ENCODE measurements at places on chromosomes 2 and 18.

DNA sequence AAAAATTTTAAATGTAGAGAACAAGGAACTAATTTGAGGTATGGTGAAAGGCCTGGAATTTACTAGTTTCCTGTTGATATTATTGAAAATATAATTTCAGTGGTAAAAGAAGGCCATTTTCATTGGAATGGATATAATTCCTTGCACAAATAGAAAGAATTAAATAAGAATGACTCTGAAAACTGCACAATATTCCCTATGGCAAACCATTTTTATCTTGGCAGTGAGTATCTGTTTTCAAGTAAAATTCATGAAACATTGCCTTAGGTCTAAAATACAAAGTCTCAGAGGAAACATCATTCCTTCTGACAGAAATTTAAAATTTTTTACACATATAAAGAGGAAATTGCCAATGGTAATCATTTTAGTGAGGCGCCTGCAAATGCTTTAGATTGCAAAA is 1468.3 kb downstream of the LRP1B start:
- no peak for DNase-seq

DNA sequence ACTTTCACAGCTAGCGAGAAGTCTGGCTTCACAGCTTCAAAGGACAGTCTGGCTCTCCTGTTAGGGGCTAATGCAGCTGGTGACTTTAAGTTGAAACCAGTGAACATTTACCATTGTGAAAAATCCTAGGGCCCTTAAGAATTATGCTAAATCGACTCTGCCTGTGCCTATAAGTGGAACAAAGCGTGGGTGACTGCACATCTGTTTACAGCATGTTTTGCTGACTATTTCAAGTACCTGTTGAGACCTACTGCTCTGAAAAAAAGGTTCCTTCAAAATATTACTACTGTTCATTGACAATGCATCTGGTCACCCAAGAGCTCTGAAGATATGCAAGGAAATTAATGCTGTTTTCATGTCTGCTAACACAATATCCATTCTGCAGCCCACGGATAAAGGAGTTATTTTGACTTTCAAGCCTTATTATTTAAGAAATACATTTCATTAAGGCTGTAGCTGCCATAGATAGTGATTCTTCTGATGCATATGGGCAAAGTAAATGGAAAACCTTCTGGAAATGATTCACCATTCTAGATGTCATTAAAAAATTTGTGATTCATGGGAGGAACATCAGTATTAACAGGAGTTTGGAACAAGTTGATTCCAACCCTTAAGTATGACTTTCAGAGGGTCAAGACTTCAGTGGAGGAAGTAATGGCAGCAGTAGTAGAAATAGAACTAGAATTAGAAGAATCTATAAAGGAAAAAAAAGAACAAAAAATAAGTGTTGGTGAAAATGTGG is 48.9 kb downstream of the POLR1A start:
- DNase-seq = no peak

DNA sequence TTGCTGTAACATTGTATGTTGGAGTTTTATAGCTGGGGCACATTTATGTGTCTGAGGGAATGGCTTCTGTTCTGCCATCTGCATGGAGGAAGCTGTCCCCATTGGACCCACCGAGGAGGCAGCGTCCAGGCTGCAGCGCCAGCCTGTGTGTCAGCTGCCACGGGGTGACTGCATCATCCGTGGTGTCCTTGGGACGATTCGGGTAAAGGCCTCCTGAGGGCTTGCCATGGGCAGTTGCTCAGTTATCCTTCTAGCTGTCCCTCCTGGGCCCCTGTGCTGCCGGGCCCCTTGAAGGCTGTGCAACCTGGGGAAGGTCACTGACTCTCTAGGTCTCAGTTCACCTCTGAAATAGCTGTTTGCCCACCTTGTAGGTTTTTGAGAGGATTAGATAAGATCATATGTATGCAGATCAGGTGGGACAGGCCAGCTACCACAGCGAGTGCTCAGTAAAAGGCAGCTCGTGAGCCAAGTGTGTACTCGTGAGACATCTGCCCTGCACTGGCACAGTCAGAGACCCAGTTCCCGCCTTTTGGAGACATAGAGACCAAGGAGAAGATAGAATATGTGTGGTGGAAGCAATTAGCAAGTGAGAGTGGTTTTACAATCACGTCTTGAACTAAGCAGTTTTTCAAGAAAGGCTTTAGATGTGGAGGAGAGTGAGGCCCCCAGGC is 10.6 kb downstream of the LDLRAD4 start:
- DNase-seq = no peak

GRCh38 chr2:239912171-239912937 is 112.8 kb downstream of the NDUFA10 start:
- DNase-seq = no peak

- DNase-seq = peak; percentile 91
These were observed 21.0 kb downstream of the INPP4A start for GRCh38 chr2:98465456-98466226.

DNA sequence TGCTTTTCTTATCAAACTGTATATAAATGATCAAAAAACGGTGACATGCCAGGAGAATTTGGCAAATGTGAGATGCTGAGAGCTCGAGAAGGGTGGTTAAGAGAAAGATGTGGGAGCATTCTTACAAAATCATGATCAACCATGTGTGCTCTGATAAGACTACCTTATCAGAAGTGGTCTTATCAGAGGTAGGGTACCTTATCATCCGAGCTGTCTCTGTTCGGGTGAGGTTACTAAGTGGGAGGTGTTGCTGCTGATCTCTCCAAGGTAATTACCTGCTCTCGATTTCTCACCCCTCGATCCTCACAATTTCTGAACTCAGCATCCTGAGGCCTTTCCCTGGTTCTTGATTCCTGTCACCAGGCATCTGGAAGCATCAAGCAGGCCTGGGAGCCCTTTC is 813.0 kb upstream of the ID2 start:
- no peak for DNase-seq

DNA sequence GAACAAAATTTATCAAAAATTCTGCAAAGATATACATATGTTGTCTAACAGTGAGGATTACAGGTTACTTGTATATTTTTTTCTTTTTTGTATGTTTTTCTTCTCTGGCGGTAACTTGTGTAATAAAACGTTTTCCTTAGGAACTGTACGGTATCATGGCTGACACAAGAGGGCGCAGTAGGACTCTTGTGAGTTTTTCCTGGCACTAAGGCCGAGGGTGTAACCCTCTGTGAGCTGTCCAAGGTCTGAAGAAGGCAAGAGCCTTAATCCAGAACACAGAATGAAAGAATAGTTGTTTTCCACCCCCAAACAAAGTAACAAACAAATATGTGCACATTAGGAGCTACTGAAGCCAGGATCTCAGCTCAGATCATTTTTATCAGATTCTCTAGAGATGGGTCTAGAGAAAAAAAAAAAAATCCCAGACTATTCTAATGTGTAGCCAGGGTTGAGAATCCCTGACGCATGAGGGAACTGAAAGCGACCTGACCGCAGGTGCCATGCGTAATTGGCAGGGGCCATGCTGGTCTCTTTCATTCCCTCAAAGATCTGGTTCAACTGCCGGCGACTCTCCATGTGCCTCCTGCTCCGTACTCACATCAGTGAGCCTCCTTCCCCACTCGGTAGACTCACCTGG is 27.0 kb downstream of the TMEM200C start:
- peak; percentile 88 for DNase-seq

GRCh38 chr2:7952046-7952745 is 729.7 kb upstream of the ID2 start:
- DNase-seq = no peak

- peak; percentile 38 for DNase-seq
These were observed 36.2 kb downstream of the EIF2AK3 start for GRCh38 chr2:88590998-88591613.

DNA sequence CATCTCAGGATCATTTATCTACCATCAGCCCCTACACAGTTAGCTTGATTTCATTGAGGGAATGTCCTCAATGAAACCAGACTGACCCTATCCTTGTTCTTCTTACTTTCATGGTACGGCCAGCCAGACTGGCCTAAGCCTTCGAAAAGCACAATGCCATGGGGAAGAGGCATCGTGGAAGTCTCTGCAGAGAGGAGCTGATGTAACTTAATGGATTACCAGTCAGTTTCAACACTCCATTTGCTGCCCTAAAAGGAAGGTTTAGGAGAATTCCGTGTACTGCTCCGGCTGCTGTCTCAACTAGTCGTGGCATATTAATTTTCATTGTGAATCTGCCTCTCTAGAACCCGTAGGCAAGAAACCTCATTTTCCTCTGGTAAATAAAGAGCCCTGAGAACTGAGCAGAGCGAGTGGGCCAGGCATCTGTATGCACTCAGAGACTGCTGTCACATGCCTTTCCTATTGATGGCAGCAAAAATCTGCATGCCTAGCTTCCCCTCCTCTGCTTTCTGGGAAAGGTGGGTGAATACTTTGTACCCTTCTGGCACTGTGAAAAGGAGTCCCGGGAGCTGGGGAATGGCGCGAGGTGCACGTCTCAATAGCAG is 184.9 kb downstream of the KLHL29 start:
- no peak for DNase-seq

DNA sequence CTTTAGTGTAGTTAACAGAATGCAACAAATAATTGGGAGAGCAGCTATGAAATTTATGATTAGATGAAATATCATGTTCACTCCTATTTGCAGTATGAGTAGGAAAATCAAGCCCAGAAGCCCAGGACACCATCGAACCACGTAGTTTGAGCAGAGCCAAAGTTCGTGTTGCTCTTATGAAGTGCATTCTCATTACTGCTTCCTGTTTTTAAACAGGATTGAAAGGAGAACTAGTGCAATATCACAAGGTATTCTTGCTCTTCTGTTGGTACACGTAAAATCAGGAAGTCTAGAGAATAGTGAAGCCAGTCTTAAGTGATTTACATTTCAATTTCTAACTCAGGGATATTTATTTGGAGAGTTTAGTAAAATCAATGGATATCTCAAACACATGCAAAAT is 21.1 kb downstream of the ARHGAP15 start:
- no peak for DNase-seq

- no peak for DNase-seq
These were observed 28.2 kb upstream of the MFF start for GRCh38 chr2:227296671-227297405.

DNA sequence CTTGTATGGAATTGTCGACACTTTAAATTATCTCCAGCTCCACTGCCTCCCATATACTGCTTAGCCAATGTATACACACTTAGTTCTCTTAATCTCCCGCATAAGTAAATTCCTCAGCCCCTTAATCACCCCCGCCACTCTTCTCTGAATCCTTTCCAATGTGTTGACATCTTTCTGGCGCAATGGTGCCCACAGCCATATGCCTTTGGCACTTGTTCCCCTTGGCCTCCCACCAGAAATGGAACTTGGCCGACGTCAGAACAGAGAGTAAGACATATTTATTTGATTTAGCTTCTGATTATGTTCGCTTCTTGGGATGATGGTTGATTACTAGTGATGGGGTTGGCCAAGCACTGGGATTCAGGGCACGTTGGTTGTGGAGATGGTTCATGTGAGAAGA is 1089.3 kb upstream of the CELF4 start:
- DNase-seq = peak; percentile 58

DNA sequence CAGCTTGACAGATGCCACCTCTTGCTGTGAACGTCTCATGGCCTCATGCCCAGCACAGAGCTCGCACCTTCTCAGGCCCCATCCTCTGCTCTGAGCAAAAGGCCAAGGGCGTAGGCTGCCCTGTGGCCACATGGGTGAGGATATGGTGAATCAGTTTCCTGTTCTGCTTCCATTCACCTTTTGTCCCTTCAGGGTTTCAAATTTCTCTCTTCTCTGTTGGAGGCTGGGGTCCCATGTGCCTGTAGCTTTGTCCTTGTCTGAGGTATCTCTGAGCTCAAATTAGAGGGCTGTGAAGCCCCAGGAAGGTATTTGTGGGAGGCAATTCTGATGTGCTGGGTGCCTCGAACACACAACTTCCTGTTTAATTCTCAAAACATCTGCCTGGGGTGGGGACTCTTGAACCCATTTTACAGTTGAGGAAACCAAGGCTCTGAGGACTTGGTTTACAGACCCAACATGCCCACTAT is 29.0 kb downstream of the ZAP70 start:
- no peak for DNase-seq

DNA sequence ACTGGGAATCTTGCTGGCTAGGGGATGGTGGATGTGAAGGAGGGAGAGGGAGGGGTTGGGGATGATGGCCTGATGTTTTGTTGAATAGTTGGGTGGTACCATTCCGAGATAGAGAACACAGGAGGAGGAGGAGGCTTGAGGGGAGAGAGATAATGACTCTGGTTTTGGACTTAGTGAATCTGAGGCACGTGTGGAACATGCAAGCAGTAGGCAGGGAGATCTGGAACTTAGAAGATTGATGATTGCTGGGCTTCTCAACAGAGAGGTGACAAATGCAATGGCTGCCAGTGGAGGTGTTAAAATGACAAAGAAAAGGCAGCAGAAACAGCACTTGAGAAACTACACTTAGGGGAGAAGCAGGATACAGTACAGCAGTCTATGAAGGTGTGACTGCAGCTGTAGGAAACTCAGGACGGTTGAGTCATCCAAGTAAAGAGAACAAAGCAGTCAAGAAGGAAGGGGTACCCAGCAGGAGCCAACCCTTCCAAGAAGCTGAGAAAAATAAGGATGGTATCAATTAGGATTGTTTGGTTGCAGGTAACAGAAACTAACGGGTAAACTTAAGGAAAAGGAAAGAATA is 221.4 kb upstream of the FBXO11 start:
- no peak for DNase-seq

DNA sequence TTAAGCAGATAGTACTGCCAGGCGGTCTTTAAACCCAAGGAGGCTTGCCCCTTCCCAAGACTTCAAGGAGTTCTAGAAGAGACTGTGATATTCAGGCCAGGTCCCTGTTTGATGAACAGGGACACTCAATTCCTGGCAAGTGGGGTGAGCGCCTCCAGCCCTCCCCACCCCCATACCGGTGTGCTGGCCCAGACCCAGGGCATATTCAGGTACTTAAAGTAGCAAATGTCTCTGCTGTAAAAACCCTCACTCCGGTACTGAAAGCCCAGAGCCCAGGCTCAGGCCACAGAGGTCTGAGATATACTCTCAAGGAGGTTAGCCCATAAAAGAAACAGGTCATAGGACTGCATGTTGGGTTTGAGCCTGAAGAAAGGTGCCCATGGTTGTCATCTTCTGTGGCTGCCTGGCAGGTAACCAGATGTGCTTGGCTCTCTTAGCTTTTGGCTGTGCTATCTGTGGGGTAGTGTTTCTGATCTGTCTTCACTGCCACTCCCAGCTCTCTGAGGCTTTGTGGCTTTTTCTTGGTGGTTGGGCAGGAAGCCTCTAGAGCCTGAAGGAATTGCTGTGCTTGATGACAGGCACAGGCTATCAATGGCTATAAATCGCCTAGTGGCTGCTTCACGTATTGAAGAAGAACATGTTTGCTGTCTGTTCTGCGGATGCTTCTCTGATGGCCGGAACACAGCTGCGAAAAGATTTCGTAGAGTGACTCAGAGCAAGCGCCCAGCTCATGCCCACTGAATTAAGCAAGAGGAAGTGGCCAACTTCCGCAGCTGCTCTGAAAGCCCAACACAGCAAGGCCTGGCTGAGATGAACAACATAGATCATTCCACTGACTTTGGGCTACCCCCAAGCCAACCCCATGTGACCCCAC is 63.3 kb upstream of the ALPP start:
- peak; percentile 83 for DNase-seq

DNA sequence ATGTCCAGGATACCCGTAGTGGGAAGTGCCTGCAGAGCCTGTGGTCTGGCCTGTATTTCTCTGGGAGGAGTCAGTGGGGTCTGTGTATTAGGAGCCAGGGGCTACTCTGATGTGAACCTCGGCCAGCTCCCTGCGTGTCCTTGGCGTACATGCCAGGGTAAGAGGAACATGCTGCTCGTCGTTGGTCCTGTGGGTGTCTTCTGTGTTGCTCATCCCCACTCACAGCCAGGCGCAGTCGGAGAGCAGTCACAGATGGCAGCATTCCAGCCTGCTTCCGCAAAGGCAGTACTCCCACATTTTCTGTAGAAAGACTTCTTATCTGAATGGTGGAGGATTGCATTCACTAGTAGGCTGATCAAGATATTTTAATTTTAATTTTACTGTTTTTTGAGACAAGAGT is 84.9 kb downstream of the DGKD start:
- DNase-seq = peak; percentile 38

Measured in femur (tissue), 1 donor.